ENCODE measurements at places on chromosomes 3 and 15.

DNA sequence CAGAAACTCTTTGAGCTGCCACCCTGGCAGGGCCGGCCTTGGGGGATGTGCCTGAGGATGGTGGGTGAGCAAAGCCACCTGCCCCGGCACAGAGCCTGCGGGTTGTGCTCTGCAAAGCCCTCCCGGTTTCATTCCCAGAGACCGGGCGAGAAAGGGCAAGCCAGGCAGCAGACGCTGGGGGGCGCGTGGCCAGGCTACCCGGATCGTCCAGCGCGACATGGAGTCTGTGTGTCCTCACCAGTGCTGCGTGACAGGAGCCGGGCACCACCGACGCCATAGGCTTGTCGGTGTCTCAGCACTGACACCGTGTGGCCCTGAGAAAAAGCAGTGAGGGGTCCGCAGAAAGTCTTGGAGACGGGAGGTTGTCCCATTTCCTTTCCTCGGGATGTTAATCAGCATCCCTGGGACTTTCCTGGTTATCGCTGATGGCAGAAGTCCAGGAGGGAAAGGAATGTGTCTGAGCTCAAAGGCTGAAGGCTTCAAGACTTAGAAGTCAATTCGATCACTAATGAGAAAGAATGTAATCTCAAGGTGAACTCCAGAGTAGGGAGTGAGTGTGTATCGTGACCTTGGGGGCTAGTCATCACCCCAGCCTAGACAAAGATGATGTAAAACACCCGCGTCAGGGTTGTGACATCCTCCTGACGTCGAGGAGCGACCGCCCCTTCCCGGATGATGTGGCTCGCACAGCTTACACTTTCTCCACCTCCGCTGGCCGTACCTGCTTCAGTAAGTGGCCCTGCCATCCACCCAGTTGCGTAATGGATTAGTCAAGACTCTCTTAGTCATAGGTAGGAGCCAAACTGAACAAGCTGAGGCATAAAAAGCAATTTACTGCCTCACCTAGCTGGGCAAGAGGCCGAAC is 36.3 kb upstream of the PLA2G4E start:
- no peak for DNase-seq

GRCh38 chr3:152159328-152159727 is 109.4 kb upstream of the MBNL1 start:
- no peak for DNase-seq

DNA sequence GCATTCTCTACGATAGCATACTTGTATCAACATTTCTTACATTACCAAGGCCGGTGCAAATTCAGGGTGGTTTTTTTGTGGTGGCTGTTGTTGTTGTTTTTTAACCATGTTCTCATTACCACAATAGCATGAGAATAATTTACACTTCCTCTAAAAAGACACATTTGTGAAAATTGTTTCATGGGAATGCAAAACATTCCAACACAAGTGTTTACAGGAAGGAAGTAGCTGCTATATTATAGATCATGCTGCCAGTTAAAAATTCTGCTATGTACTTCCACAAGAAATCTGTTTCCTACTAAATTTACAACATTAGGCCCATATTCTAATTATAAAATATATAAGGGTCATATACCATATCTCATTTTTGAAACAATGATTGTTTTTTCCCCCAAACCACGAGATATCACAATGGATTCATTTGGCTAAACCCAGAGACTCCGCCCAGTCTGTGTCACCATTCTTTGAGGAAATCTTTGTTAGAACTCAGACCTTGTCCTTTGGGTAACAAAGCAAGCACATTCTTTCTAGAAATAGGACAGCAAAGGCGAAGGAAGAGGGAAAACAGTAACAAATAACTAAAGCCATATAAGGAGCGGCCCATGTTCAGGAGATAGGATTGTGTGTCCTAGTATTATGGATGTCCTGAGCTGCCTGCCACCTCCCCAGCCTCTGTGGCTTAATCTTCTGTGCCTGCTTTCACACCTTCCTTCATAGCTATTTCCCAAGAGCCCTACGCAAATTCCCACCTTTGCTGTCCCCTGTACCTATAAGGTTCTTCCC is 60.1 kb downstream of the UACA start:
- no peak for DNase-seq

- DNase-seq: no peak
Measured at GRCh38 chr15:98683831-98684230, 35.5 kb downstream of the IGF1R start.

- DNase-seq: no peak
Measured at GRCh38 chr3:117255736-117256135, 546.2 kb downstream of the TUSC7 start.

DNA sequence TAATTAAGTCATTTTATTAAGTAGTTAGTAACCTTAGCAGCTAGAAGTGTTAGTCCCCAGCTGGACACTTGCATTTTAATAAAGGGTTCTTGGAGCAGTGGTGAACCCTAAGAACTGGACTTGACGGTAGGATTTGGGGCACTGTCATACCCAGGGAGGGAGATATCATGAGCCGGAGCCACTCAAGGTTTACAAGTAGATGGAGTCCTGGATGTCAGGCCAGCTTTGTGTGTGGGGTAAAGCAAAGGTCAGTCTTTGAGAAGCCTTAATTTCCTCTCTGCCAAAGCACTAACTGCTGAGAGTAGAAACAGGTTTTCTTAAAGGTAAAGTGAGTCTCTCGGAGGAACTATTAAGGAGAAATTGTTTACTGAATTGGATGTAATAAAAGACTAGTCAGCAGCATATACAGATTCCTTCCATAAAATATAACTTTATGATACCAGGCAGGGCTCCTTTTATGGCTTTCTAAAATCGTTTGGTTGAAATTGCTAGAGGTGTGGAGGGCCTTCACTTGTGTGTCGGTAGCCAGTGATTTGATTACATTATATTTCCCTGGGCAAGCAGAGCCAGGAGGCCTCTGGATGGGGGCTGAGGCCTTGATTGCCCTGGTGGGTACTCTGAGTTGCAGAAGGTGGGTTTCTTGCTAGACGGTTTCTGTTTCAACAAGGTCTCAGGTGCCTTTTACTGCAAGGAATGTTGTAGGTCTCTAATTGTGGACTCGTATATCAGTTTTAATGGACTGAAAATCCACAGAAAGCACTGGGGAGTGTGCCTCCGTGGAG is 23.1 kb downstream of the SQOR start:
- no peak for DNase-seq

DNA sequence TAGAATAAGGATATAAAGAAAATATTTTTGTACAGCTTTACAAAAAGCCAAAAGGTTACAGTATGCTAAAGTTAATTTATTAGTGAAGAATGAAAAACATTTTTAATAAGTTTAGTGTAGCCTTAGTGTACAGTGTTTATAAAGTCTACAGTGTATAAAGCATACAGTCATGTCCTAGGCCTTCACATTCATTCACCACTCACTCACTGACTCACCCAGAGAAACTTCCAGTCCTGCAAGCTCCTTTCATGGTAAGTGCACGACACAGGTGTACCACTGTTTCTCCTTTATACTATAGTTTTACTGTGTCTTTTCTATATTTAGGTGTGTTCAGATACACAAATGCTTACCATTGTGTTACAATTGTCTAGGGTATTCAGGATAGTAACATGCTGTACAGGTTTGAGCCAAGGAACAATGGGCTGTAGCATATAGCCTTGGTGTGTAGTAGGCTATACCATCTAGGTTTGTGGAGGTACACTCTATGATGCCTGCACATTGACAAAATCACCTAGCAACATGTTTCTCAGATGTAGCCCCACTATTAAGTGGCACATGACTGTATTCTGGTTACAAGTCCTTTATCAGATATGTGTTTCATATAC is 197.1 kb upstream of the KBTBD8 start:
- no peak for DNase-seq

DNA sequence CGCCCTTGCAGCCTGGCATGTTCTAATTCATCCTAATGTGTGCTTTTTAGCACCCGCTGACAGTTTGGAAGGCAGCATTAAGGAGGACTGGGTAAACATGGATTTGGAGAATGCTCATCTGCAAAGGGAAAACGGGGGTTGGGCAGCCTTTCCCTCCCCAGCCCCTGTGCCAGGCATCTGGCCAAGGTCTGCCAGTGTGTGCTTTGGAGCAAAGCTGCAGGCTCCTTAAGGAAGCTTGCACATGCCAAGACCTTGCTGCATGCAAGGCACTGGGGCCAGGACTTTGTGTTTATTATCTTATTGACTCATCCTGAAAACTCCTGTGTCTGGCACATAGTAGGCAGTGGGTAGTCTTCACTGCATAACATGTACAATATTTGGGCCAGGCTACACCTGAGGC is 20.1 kb downstream of the FAM3D start:
- no peak for DNase-seq

All from stimulated activated CD8-positive, alpha-beta memory T cell treated with anti-CD3 and anti-CD28 coated beads, Interleukin-2, amount 100 ng/mL, for 1 hour (primary cell).